ENCODE measurements at places on chromosomes 11 and 22.

GRCh38 chr11:1087961-1088926 is 13.6 kb downstream of the MUC2 start:
- DNase-seq: no peak

GRCh38 chr11:96741068-96741467 is 351.3 kb downstream of the JRKL start:
- no peak for DNase-seq

DNA sequence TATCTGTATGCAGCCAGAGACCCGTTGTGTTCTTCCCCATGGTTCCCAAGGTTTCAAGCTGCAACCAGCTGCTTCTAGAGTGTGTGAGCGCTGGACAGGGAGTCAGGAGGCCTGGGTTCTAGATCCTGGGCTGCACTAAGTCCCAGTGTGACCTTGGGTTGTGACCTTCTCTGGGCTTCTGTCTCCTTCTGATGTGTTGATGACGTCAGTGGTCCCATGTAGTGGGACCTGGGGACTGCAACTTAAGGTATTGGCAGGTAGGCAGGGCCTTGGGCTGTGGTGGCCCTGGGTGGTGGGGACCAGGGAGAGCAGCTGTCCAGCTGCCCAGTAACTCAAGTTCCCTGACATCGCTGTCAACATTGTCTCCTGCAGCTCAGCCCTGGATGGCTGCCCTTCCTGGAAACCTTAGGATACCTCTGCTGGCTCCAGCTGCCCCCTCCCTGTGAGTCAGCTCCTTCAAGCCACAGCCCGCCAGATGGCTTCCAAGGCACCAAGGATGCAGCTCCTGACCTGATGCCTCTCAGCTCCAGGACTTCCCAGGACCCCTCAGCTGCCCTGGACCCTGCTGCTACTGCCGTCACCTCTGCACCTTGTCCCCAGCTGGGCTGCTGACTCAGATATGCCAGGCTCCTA is 1.3 kb upstream of the PVALB start:
- DNase-seq: no peak

DNA sequence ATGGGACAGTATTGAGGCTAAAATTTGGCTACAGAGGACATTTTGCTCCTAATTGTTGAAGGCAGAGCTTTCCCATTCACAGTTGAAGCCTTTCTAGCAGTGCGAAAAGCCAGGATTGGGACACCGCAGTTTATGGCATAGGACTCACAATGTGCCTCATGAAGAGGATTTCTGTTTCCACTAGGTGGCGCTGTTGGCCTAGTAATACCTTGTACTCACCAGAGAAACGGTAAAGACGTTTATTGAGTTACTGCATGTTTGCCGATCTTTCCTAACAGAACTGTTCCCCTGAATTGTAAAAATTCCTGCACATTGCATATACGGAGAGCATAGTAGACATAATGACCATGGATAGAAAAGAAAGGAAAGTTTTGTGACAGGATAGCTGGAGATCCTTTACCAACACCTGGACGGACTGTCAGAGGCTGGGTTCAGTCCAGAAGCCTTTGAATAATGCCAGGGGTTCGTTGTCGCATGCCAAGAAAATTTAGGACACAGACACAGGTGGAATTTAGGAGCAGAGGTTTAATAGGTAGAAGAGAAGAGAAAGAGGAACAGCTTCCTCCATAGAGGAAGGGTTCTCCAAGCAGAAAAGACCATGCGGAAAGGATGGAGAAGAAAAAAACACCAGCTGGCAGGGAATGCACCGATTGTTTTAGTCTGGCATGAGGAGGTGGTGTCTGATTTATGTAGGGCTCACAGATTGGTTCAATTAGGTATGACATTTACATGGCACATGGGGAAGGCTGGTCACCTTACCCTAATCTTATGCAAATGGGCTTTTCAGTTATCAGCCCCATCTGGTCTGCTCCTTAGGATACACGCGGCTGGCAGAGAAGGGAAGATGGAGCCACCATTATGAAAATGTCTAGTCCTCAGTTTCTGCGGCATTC is 10.8 kb upstream of the OR51D1 start:
- peak; percentile 81 for DNase-seq

Data from left kidney (tissue), 8 donors.